CD4-positive, CD25-positive, alpha-beta regulatory T cell (primary cell): ENCODE measurements at places on chromosomes 7 and 10.

DNA sequence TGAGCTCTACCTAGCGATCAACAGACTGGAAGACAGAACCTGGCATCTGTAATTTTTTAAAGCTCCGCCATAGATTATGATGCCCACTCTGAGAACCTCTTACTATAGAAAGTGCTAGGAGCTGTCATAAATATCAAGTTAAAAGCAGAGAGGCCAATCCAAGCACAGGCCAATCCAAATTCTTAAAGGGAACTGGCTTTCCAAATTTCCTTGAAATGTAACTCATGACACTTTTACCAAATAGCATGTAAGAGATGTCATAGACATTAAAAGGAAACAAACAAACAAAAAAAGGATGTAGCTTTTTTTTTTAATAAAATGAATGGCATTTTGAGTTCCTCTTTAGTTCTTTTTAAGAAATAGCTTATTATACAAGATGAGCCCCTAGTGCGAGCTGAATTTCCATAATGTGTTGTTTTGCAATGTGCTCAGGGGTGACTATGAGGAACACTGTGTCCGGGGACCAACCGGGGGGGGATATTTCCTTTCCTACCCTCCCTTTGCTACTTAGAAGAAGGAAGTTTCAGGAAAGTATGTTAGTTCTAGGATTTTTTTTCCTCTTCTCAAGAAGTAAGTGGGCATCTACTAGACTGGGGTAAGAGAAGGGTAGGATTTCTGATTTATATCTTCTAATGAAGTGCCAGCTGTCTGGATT, 23.7 kb upstream of the MRC1 start:
- DNase-seq, result no peak

GRCh38 chr7:142556740-142557139, 192.5 kb upstream of the PRSS1 start:
- DNase-seq, result no peak

DNA sequence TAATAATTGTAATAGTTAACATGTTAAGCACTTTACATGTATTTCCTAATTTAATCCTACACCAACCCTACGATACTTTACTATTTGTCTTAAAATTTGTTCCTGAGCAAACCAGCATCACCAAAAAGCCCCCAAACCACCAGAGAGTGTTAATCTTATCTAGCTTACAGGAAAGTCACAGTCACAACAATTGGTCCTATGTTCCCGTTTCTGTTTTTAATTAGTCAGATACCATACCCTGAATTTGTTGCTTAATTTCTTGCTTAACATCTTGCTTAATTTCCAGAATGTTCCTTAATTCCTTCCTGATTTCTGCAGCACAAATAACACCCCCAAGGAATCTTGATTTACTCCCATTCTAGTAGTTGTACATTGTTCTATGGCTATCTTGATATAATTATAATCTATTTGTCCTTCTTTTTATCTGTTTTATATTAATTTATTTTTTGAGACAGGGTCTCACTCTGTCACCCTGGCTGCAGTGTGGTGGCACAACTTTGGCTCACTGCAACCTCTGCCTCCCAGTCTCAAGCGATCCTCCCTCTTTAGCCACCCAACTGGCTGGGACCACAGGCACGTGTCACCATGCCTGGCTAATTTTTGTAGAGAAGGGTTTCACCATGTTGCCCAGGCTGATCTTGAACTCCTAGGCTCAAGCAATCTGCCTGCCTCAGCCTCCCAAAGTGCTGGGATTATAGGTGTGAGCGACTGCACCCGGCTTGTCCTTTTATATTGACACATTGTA, 6.6 kb upstream of the PDSS1 start:
- DNase-seq, result no peak

DNA sequence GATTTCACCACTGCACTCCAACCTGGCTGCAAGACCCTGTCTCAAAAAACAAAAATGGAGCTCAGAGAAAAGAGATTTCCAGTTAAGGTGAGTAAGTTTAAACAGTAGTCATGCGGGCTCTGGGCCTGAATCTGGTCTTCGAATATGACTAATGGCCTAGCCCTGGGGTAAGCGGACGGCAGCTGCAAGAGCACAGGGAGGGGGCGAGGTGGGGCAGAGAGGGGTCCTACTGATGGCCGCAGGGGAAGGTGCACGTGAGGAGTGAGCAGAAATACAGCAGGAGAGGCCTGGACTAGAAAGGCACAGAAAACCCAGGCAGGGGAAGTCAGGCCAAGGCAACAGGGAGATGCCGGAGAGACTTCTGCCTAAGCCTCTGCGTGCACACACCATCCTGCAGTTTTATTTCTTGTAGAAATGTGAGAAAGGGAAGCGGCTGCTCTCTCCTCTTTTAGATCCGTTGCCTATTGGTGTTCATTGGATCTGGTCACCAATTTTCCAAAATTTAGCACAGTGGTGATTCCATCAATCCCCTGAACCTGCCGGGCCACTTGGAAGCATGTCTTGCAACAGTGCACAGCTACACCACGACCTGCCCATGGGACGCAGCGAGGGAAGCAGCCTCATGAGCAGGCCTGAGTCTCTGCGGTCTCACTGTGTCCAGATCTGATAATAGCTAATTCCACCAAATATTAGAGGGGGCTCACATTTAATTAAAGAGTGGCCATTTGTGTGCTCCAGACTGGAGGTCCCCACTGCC, 139.0 kb downstream of the PAXIP1 start:
- no peak for DNase-seq

GRCh38 chr7:47651355-47652317, 69.7 kb upstream of the TNS3 start:
- no peak for DNase-seq

DNA sequence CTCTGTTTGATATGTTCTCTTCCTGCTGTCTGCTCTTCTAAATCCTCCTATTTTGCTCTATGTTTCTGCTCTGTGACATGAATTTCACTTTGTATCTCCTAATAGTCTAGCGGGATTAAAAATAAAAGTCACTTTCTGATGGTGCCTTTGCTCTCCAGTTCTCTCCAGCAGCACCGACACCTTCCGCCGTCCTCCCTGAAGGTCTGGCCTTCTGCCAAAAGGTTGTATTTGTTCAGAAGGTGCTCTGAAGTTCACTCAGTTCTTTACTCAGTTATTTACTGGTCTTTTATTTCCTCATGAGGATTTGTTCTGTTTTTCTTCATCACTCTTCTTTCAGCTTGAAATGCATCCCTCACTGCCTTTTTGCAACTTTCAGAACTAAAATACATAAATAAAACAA, 11.2 kb upstream of the EPHA1 start:
- DNase-seq, result no peak
